ENCODE measurements at places on chromosomes 2 and 18.
A peak's percentile ranks its signal among the peaks of the same experiment; 100 is the strongest.

DNA sequence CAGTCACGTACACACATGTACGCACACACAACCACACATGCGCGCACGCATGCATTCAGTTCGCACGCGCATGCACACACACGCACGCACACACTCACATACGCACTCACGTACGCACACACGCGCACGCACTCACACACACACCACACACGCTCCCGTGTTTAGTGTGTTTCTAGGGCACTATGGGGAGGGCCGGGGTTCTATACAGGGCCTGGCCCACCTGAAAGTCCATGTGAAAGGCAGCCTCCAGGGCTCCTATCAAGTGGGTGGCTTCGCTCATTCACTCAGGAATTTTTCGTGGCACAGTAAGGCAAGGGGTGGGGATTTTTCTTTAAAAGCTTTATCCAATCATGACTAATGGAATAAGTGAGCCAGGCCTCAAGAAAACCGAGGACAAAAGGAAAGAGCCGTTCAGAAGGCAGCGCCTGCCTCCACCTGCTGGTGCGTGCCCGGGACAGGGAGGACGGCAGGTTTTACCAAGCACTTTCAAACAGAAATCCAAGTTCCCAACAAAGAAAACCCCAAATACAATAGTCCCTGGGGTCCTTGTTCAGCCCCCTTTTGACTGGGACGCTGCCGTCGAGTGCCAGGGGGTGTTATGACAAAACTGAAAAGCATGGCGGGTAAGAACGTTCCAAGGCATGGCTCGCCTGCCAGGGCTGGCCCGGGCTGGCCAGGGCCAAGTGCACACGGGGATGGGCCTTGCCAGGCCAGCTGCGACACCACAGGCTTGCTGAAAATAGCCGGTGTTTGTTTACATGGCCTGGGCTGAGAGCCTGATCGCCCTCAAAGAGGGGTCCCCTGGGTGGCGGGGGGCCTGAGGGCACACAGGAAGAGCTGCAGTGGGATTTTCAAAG is 110.0 kb downstream of the HDAC4 start:
- peak; percentile 82 for DNase-seq

DNA sequence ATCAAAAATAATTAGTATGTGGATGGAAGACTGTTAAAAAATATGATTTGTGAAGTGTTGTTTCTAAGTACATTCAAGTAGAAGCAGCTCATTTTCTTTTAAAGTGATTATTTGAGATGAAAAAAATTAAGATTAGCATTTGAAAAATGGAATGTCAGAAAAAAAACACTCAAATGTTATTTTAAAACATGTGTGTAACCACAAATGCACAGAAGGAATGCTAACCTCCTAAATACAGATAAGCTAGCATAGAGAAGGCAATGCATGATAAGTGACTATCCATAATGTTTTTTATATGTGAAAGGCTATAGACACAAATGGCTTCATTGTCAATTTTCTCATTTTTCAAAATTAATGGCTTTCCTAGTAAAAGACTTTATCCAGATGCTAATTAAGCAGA is 198.9 kb downstream of the NYAP2 start:
- DNase-seq = no peak

- DNase-seq = no peak
Observed at GRCh38 chr18:80147037-80147417, 38.0 kb downstream of the ADNP2 start.

GRCh38 chr18:48709371-48710062 is 170.7 kb downstream of the CTIF start:
- no peak for DNase-seq

DNA sequence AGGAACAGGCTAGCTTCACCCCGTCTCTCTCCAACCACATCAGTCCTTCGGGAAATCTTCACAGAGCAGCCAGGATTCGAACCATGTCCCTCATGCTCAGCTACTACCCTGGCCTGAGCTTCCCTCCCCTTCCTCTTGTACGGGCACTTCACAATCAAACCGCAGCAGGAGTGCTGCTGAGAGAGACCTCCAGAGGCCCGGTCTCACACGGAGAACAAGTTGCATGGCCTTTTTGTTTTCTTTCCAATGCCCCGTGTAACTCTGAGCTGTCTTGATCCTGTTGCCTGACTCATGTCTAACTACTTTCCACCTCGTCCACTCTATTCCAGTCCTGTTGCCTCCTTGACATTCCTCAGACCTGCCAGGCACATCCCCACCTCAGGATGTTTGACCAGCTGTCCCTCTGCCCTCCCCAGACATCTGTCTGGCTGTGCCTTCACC is 25.4 kb downstream of the FBLN7 start:
- no peak for DNase-seq

- no peak for DNase-seq
Observed at GRCh38 chr18:52156166-52156565, 183.8 kb upstream of the DCC start.

All from myocyte (in vitro differentiated cells).